ENCODE measurements at places on chromosomes 13 and 19. TPM values are rescaled to one million over a fixed set of nuclear protein-coding genes. Genes with fewer than 3 reads are reported as not detected.

Gene KLK1
- total RNA-seq = 0.35 TPM

Gene CEACAM19
- 4.1 TPM for total RNA-seq

Gene CGB1
- not detected for total RNA-seq

Gene MIR17HG
- 7.2 TPM for total RNA-seq

Gene SYNGR4
- total RNA-seq = not detected

Gene ARHGAP33
- total RNA-seq = 27.4 TPM
